ENCODE measurements at places on chromosomes 3 and 15. TPM values are rescaled to one million over a fixed set of nuclear protein-coding genes. Genes with fewer than 3 reads are reported as not detected.
A peak's percentile ranks its signal among the peaks of the same experiment; 100 is the strongest.

GRCh38 chr3:78221300-78221699 is 1181.4 kb downstream of the ROBO2 start:
- DNase-seq = no peak

GRCh38 chr15:38440353-38441129 is 13.4 kb upstream of the FAM98B start:
- DNase-seq = peak; percentile 60

TPRG1 gene
- total RNA-seq = 11.5 TPM

GP9 gene
- not detected for total RNA-seq
